ENCODE measurements at places on chromosomes 1 and 21.

GRCh38 chr1:7383671-7384520 lies 387.2 kb upstream of the VAMP3 start:
- no peak for DNase-seq

DNA sequence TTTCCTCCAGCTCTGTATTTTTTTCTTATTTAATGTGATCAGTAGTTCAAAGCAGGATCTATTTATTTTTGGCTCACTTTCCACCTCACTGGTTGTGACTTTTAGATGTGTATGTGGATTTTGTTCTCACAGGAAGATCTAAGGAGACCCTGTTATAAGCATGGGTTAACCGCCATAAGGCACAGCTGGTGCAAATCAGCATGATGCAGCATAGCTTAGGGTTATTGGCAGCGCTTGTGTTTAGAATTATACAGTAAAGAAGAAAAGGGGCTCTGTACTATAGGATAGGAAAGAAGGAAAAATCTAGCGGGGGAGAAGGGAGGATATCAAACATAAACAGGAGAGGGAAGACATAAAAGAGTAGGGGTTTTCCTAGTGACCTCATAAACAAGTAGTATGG lies 26.9 kb upstream of the RGL1 start:
- DNase-seq, result no peak

DNA sequence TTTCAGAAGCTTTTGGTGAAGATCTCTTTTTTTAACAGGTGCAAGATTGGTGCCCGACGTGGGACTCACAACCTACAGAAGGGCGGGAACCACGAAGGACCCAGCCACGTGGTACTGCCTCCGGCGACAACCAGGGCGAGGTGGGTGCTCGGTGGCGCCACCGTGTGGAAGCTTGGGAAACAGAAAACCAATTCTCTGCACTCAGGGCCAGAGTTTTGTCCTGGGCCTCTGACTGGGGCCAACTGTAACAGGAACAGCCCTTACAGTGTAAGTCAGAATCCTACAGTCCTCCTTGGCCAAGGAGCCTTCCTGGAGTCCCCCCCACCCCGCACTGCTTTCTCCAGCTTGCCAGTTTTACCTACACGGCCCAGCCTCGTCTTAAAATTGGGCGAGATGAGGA lies 11.6 kb upstream of the S100A7A start:
- DNase-seq, result peak; percentile 52

GRCh38 chr1:198888379-198888943 lies 249.6 kb downstream of the PTPRC start:
- DNase-seq, result no peak

DNA sequence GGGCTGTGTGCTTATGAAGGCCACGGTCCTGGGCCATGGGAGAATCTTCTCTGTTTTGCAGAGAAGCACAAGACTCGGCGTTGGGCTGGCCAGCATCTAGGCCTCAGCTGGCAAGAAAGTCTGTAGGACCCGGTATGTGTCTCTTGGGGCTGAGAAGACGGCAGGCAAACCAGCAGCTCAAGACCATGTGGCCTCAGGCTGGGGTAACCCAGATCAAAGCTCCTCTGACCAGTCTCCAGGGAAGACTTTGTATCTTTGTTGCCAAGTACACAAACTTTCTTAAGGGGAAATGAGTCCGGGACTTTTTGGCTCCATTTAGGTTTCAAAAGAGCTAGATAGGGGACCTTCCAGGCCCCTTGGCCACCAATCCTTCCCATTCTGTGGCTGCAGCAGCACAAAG lies 60.1 kb downstream of the PTP4A2 start:
- DNase-seq, result no peak

DNA sequence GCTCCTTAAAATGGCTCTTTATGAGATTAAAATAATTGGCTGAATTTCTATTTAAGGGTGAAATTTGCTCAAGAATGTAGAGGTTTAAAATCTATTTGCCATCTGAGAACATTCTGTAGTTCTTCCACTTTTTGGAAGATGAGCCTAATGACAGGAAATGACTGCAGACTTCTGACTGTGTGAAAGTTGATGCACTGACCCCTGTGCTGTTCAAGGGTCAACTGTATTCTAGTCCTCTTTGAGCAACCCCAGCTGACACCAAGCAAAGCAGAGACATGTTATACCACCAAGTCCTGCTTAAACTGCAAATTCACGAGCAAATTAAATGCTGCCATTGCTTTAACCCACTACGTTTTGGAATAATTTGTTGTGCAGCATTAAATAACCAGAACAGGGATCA lies 26.6 kb downstream of the DDAH1 start:
- no peak for DNase-seq

DNA sequence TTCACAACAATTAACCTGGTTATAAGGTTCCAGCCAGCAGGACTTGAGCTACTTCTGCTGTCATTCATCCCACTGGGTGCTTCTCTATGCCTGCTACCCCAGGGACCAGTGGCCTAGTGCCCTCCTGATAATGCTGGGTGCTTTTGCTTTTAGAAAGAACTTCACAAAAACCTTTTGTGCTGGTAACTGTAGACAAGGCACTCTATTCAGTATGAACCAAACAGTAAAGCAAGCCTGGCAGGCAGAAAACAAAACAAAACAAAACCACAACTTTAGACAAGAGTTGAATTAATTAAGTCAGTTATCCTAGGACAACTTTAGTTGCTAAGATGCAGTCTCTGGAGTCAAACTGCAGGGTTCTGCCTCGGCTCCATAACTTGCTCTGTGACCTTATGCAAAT lies 61.9 kb upstream of the ADGRL2 start:
- DNase-seq, result no peak

- DNase-seq, result no peak
These were observed 128.4 kb downstream of the TGFB2 start for GRCh38 chr1:218473522-218473921.

DNA sequence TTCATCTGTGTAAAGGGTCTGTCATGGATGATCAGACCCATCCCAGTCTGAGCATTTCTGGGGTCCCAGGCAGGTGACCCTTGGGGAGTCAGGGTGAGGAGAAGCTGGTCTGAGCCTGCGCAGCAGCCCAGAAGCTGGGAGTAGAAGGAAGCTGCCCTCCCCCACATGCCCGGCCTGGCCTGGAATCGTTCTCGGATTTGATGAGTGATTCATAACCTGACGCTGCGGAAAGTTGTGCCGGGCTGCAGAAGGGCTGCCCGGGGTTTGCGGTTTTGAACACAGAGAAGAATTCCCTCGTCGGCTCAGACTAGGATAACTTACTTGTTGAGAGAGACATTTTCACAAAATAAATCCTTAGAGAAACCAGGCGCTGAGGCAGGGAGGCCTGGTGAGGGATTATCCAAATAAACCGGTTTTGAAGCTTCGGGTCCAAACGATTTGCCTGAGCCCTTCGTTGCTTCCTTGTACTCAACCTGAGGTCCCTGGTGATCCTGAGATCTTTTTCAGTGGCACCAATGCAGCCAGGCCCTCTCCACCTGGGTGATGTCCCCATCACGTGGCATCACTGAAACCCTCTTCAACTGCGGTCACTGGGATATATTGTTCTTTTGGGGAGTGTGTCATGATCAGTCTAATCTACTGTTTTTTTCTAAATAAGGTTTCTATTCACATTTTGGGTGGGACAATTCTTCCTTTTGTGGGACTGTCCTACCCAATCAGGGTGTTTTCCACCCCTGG lies 29.2 kb downstream of the EPHB2 start:
- DNase-seq, result no peak

- DNase-seq, result no peak
These were observed 646.0 kb upstream of the TMPRSS15 start for GRCh38 chr21:19049567-19049966.

DNA sequence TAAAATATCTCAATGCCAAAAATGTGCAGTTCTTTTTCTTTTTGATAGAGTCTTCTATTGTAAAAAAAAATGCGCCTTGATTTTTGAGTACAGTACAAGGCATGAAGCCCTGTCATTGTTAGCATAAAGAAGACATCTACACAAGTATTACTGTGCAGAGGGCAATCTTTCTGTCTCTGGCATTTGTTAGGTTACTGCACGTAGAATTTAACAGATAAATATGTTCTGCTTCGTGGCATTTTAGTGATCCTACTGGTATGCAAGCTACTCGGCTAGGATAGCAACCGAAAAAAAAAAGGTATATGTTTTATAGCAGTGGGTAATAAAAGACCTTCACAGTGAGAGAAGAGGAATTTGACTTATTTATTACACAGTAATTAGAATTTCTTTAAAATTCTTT lies 492.9 kb upstream of the ADGRL2 start:
- no peak for DNase-seq

DNA sequence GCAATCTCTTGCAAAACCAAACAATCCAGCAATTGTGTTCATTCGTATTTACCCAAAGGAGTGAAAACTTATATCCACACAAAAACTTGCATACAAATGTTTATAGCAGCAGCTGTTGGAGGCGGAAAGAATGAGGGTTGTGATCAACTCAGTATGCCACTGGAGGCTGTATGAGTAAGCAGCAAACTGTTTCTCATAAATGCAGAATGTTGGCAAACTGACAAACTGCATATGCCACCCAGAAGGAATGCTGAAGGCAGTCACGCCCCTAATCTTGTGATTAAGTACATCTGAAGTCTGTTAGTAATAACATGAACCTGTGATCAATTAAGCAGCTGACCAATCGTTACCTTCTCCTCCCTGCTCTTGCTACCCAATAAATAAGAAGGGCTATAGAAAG lies 60.5 kb upstream of the CR2 start:
- DNase-seq, result no peak

DNA sequence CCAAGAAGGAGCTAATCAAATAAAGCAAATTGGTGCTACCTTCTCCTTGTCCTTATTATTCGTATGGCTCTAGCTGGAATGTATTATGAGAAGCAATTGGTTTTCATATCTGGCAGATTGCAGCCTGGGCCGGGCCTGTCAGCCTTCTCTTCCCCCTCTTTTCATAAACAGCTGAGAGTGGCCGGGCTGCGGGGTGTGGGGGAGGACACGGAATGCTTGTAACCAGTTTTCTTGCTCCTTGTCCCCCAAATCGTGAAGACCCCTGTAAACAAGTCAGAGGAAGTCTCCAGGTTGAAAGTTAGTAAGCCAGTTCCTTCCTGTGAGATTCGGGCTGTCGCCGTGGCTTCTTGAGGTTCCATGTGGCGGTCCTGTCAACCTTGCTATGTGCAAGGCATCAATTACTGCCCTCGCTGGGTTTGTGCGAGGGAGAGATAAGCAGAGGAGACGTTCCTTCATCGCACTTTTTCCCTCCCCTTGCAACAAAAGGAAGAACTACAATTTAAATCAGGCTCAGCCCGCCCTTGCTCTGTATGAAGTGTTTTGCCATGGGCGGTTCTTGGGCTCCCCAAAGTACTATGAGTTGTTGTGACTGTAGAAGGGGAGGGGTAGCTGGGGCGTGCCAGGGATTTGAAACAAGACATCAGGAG lies 450.7 kb downstream of the CAMTA1 start:
- no peak for DNase-seq

DNA sequence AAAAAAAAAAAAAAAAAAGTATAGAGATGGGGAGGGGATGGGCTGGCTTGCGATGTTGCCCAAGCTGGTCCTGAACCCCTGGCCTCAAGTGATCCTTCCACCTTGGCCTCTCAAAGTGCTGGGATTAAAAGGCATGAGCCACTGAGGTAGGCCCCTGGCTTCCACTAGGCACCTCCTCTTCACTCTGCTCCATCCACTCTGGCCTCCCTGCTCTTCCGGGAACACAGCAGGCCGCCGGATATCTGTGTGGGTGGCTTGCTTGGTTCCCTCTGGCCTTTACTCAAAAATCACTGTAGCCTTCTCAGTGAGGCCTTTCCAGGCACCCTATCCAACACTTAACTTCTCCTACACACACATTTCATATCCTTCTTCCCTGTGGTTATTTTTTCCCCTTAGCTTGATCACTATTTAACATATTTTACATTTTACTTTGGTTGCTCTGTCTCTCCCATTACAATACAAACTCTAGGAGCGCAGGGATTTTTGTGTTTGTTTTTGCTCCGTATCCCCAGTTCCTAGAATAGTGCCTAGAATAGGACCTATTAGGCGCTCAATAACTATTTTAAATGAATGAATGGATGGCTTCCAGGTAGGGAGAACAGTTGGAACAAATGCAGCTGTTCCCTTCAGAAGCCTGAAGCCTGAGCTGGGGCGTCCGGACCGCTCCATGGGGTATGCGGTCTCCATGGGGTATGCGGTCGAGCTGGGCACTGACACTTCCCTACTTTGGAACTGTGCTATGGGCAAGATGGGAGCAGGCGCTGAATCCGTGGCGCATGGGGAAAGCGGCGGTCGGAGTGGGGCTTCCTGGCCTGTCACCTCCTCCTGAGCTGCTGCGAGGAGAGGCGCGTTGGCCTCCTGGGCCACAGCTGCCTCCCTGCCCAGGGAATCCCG lies 46.7 kb downstream of the H3-3A start:
- no peak for DNase-seq

GRCh38 chr21:16426936-16427335 lies 697.2 kb downstream of the USP25 start:
- no peak for DNase-seq

Measured in CD4-positive, alpha-beta T cell treated with Interleukin-12 subunit alpha and Interleukin-12 subunit beta, for 1 hour (primary cell).